GM12892 (cell line): ENCODE measurements at places on chromosomes 7 and 10.

DNA sequence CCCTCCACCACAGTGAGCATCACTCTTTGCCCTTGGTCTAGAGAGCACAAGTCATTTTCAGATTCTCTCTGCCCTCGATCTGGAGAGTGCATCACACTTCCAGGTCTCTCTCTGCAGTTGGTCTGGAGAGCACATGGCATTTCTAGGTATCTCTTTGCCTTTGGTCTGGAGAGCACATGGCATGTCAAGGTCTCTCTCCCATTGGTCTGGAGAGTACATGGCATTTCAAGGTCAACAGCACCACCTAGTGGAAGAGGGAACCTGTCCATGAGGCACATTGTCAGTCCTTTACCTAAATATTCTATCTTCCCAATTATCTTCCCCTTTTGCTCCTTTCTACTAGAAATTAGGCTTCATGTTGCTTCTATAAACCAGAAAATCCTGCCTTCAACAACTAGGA, 1139.4 kb downstream of the XPNPEP1 start:
- peak; percentile 0 for DNase-seq

DNA sequence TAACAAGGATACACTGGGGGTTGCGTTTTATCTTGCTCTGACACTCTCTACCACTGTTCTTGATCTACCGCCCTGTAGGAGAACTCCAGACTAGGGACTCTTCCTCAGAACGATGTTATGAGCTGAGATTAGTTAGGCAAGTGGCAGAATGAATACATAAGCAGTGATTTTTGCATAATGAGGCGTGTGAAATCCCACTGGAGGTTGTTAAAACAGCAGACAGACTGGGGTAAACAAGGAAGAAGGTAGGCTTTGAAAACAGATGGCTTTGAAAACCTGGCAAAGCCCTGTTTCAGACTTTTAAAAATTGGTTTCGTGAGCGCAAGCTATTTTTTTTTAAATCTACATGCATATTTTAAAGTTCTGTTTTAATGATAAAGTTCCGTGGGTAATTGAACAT, 785.2 kb downstream of the TYW1 start:
- DNase-seq = no peak

GRCh38 chr7:151059367-151060112, at the start of gene SLC4A2:
Gene SLC4A2 (plus strand): TSS chr7:151059589. CDS start chr7:151061988, 2,399 bp downstream.
- peak; percentile 96 for DNase-seq

DNA sequence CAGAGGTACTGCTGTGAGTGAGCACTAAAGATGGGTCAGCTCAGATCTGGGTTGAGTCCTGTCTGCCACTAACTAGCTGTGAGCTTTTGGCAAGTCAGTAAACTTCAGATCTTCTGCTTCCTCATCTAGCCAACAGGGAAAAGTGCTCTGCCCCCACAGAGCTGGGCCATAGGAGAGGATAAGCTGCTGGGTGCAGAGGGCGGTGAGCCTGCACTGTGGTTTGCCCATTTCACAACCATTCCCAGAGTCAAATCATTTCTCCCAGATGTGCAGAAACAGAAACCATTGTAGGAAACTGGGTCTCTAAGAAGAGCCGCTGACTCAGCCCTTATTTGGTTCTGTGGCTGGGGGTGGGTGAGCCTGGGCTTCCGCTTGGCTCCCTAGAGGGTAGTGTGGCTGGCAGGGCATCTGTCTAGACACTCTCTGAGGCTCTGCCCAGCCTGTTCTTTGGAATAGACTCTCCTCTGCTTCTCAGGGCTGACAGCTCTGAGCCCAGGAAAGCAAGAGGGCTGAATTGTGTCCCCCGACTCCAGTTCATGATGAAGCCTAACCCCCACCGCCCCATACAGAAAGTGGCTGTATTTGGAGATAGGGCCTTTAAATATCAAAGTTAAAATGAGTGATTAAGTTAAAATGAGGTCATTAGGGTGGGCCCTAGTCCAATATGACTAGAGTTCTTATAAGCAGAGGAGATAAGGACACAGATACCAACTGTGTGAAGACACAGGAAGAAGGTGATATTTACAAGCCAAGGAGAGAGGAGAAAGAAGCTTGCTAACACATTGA, 29.5 kb upstream of the ARHGAP22 start:
- no peak for DNase-seq
